ENCODE measurements at places on chromosomes 6 and 20.
A peak's percentile ranks its signal among the peaks of the same experiment; 100 is the strongest.

- ATAC-seq, result no peak
Observed at GRCh38 chr6:136524339-136524935, 25.8 kb downstream of the MAP7 start.

DNA sequence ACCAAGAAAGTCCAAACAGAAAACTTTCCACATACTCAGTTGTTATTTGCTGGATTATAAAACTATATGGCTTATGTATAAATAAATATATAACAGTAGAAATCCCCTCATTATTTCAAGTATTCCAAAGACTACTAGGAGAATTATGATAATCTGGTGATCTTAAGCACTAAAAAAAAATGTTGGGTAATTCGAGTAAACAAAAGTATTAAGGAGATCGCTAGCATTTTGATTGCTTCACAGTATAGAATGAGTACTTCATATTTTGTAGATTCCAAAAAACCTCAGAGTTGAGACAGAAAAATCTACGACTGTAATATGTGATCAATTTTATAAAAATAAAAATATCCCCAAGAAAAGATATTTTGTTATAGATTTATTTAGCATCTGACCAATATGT, 236.4 kb upstream of the TENT5A start:
- no peak for ATAC-seq

GRCh38 chr6:36766399-36766945, 68.8 kb downstream of the RAB44 start:
- ATAC-seq, result no peak

DNA sequence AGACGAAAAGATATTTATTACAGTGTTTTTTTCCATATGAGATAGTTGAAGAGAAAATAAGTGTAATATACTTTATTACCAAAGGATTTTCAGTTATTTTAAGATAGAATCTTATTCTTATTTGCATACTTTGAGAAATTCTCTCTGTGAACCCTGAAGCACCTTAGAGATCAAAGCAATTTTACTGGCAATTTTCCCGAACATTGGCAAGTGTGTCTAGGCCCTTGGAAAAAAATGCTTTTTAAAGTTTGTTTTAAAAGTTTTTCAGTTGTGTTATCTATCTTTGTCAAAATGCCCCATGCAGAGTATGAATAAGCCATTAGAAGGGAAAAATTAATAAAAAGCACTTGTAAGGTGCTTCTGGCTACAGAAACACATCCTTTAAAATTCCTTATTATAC, 276.8 kb upstream of the HSF2 start:
- ATAC-seq, result no peak

DNA sequence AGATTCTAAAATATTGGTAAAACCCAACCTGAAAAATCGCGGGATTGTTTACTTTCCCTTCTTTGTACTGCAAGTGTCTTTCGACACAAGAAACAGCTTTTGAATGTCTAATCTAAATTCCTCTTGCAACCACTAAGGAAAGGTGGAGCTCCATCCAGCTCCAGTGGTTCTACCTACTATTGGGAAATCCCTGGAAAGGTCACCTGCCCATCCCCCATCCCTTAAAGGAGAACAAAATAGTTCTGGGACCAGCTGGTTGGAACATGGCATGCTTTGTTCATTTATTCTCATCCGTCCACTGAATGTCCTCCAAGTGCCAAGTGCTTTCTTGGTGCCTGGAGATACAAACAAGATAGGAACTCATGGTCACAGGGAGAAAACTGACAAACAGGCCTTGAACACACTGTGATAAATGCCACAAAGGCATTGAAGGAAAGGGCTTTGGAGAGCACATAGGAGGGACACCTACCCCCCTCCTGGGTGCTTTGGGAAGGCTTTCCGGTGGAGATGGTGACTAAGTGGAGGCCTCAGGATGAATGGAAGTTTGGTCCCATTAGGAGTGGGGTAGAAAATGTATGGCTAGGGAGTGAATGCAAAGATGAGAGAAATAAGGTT, 2.3 kb upstream of the CITED2 start:
- no peak for ATAC-seq

- ATAC-seq, result no peak
Observed at GRCh38 chr6:82145926-82146452, 101.6 kb downstream of the IBTK start.

- ATAC-seq, result no peak
Observed at GRCh38 chr20:13412806-13413445, 191.9 kb downstream of the ISM1 start.

GRCh38 chr20:60331688-60332300, 373.6 kb downstream of the CDH26 start:
- no peak for ATAC-seq

- ATAC-seq, result peak; percentile 70
Observed at GRCh38 chr20:8043687-8044282, 24.2 kb upstream of the TMX4 start.

DNA sequence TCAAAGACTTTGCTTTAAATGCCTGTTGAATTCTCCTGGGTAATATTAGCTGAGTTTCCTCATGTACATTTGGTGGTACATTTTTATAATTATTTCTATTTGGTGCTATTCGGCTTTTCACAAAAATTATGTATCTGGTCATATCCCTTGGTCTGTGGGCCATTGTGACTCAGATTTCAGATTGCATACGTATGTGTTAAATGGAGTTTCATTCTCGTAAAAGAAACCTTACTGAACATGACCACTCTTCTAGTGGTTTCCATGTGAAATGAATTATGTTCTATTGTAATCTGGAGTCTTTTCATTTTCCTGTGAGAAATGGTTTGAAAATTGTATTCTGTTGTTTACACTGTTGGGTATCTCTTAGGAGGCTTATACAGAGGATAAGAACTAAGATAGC, 386.2 kb upstream of the FLRT3 start:
- ATAC-seq, result no peak

DNA sequence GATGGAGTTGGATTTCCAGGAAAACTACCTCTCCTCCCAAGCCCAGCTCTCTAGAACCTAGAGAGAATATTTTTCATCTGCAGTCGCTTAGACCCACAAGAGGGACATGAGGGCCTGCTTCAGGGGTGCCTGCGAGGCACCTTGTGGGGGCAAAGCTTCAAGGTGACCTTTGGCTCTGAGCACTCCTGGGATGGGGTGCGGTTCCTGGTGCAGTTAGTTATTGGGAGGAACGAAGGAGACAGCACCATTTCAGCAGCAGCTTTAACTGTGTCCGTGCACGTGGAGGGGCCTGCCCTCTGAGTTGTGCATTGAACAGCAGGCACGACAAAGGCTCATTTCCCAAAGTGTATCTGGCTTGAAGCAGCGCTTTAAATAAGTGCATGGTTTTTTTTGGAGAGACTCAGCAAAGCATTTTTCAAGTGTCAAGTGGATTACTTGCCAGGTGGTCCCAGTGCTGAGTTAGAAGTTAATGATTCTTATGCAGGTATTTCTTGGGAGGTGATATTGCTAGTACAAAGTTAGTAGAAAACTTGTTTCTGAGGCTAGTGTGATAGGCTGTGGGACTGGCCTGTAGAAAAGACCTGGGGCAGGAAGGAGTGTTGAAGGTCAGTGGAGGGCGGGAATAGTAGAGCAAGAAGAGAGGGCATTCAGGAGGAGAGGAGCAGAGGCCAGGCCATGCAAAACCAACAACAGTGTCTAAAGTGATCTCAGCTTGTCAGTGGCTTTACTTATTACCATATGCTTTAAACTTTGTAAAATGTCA, 3.8 kb downstream of the IGF2R start:
- ATAC-seq, result no peak

DNA sequence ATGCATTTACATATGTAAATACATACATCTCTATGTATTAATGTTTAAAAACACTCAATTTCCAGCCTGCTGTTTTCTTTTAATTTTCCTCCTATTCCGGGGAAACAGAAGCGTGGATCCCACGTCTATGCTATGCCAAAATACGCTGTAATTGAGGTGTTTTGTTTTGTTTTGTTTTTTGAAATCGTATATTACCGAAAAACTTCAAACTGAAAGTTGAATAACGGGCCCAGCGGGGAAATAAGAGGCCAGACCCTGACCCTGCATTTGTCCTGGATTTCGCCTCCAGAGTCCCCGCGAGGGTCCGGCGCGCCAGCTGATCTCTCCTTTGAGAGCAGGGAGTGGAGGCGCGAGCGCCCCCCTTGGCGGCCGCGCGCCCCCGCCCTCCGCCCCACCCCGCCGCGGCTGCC, 355 bp upstream of the BMP2 start:
- no peak for ATAC-seq

DNA sequence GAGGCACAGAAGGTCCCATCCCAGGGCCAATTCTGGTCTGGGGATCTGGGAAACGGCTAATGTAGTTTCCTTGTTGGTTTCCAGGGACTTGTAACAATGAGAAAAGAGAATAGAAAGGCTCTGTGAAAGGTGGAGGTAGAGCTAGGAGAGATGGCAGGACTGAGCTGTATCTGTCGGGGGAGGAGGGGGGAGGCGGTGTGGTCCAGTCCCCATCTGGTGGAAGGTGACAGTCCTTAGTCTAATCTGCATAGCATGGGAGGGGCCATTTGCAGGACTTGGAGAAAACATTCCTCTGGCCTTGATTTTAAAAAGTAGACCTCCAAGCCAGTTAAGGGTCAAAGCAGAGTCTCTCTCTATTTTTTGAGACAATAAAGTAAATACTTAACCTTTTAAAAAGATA, 137.1 kb downstream of the DNAH8 start:
- ATAC-seq, result no peak

- ATAC-seq, result peak; percentile 94
Observed at GRCh38 chr6:159915397-159915796, 24.6 kb downstream of the MAS1 start.

GRCh38 chr20:56765172-56766073, 136.3 kb downstream of the TFAP2C start:
- peak; percentile 75 for ATAC-seq

DNA sequence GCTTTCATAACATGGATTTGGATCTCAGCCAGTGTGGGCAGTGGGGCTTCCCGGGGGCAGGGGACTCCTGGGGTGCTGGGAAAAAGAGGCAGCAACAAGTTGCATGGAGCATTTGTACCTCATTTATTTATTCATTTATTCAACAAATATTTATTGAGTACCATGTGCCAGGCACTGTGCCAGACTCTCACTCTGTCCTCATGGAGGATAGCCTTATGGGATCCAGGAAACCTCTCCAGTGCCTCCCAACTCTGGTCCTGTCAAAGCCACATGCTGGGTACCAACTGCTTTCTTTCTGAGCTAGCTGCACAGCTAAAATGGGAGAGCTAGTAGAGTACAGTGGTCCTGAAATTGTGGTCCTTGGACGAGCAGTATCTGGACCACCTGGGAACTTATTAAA, 87.8 kb upstream of the EPB41L1 start:
- ATAC-seq, result no peak

DNA sequence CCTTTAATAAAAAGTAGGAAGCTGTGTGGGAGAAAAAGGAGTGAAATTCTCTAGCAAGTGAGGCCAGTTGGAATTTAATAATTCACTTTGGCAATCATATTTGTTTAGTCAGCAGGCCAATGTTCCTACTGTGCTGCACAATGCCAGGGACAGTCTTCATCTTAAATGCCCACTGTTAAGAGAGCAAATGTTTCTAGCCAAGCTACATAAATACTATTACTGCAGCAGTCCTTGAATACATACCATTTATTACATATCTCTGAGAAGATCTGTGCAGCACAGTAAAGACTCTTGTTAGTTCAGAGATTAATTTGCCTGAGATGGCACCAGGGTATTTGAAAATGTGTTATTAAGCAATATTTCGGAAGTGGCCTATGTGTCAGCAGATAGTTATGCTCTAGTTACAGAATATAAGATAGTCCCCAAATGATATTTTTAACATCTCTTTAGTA, 105.4 kb downstream of the OGFRL1 start:
- no peak for ATAC-seq

DNA sequence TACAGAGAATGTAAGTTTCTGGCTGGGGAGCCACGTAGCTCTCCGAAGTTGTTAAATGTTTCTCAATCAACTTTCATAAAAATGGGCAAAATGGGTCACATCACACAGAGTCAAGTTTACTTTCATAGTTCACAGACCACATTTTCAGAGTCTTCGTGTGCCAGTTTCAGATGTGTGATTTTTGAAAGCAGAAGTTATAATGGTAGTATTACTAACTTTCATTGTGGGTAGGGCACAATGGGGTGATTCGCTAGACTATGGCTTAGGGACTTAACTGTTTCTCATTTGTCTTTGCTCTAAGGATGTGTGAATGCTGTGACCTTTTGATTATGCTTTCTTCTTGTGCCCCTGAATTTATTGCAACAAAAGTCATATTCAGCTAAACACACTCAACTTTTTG, 109.0 kb upstream of the SUPT3H start:
- no peak for ATAC-seq

GRCh38 chr20:8912731-8913130, 156.2 kb upstream of the PLCB4 start:
- no peak for ATAC-seq
